Activated T-cell treated with anti-CD3 and anti-CD28 coated beads, Interleukin-2, amount 50 U/mL, for 48 hours (primary cell): ENCODE measurements at places on chromosomes 11 and 22.

DNA sequence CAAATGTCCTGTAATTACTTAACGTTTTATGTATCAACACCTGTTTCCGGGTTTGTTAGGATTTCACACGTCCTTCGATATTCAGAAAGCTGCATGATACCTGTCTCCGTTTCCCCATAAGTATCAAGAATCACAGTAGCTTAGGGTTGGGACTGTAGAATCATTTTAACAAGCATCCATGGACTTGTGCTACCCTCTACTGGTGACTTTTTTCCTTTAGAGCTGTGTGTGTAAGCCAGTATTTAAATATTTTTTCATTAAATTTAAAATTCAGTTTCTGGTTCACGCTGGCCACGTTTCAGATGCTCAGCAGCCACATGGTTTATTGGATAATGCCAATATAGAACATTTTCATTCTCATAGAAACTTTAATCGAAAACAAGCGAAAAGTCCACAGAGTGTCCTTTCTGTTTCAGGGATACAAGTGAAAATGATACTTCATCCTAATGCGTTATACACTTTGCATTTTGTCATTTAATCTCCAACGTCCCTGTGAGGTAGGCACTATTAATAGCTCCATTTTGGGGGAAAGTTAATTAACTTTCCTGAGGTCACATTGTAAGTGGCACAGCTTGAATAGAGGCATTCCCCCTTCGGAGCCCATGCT is 61.5 kb upstream of the SLC25A18 start:
- DNase-seq, result no peak

GRCh38 chr11:23295241-23295640 is 435.0 kb upstream of the CCDC179 start:
- DNase-seq, result no peak

GRCh38 chr11:17695454-17696441 is 23.6 kb upstream of the MYOD1 start:
- DNase-seq, result no peak

- DNase-seq, result no peak
Observed at GRCh38 chr11:30936491-30936890, 350.3 kb upstream of the MPPED2 start.

DNA sequence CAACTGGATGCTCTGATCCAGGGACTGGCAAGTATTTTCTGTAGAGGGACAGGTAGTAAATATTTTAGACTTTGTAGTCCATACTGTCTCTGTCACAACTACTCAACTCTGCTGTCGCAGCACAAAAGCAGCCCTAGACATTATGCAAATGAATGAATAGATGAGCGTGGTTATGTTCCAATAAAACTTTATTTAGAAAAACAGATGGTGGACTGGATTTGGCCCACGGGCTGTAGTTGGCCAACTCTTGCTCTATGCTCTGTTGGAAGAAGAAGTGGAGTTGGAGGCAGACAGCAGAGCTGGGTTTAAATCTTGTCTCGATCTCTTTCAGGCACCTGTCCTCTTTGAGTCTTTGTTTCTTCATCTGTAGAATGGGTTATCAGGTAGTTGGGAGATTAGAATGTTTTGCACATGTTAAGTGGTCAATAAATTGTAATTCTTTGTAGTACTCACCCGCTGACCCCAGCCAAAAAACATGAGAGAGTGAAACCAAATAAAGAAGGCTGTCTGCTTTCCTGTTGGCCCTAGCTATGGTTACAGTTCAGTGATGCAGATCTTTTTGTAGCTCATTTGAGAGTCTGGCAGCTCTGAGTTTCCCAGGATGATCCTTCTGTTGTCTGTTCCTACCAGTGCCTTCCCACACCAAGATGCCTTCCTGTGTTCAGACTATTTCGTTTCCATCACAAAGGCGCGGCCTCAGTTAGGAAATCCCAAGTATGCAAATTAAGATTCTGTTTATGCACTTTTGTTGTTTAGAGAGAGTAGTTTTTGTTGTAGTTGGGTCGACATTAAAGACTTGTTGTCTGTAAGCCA is 198.1 kb upstream of the SEZ6L start:
- no peak for DNase-seq
